Glutamatergic neuron (in vitro differentiated cells): ENCODE measurements at places on chromosomes 6 and 20. TPM values are rescaled to one million over a fixed set of nuclear protein-coding genes. Genes with fewer than 3 reads are reported as not detected.

The EPB41L1 gene
- 54.1 TPM for total RNA-seq

The PACRG gene
- not detected for total RNA-seq

- no peak overlapping the region for H3K4me3 ChIP-seq
- peaks cover 5% of the 10 kb centered on the region for H3K36me3 ChIP-seq
- DNase-seq, result no peak
These were observed 18.1 kb upstream of the ASCC3 start for GRCh38 chr6:100899202-100899601.

DNA sequence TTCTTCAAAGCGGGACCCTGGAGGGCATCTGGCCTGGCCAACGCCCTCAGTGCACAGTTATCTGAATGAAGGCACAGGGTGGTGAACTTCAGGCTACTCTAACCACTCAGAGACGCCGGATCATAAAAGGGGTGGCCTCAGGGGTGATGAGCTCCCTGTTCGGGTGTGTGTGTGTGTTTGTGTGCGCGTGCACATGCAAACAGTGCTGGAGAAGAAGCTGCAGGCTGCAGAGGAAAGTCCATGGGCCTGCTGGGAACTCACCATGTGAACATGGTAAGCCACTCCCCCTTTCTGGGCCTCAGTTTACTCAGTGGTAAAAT lies 42.0 kb downstream of the KIAA1755 start:
- DNase-seq, result no peak
- H3K4me3 ChIP-seq, result no peak overlapping the region
- H3K27ac ChIP-seq, result no peak overlapping the region

- no peak for DNase-seq
- H3K4me3 ChIP-seq, result no peak overlapping the region
- H3K27ac ChIP-seq, result no peak overlapping the region
- peaks cover 11% of the 10 kb centered on the region for H3K27me3 ChIP-seq
These were observed 4.5 kb downstream of the CCDC170 start for GRCh38 chr6:151498327-151498726.

DNA sequence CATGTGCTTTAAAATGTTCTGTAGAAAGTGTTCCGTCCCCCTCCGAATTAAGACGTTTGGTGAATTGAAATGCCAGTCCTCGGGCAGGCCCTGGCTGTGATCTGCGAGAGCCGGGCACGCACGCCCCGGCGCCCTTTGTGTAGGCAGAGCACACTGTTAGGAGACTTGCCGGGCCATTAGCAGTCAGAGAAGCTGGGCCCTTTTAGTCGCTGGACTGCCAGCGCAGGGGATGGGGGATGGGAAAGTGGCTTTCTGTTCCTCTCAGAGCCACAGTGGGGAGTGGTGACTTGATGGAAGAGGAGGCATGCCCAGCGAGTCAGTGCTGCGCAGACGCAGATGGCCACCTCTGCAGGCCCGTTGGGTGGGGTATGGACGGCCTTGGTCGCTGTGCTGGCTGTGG lies 2.2 kb downstream of the PPP1R3G start:
- H3K4me3 ChIP-seq, result no peak overlapping the region
- peaks cover 16% of the 10 kb centered on the region for H3K27me3 ChIP-seq
- H3K36me3 ChIP-seq, result no peaks in the 10 kb centered on the region
- no peak overlapping the region for H3K27ac ChIP-seq

DNA sequence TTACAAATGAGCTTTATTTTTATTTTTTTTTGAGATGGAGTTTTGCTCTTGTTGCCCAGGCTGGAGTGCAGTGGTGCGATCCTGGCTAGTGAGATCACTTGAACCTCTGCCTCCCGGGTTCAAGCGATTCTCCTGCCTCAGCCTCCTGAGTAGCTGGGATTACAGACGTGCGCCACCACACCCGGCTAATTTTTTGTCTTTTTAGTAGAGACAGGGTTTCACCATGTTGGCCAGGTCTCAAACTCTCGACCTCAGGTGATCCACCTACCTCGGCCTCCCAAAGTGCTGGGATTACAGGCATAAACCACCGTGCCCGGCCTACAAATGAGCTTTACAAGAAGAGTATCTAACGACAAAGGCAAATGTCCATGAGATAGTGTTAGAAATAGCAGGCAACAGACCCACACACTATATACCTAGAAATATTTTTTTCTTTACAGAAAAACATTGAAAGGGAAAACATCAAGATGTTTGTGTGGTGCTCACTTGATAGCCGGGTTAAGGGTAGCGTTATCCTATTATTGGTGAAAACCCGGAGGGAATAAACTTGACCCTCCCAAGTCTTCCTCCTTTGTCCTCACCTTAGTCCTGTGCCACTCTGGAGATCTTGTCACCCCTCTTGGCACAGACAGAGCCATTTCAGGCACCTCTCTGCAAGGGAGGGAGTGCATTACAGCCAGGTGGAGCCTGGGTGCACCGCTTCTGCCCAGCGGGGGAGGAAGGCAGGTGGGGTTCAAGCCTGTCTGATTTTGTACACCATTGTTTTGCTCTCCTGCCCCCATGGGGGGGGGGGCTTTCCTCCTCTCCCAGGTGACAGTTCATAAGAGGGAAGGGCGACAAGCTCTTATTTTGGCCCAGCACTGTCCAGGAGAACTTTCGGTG lies 21.0 kb upstream of the AVP start:
- H3K27me3 ChIP-seq, result no peaks in the 10 kb centered on the region
- no peak overlapping the region for H3K4me3 ChIP-seq
- no peaks in the 10 kb centered on the region for H3K36me3 ChIP-seq
- peaks cover 3% of the 10 kb centered on the region for H3K4me1 ChIP-seq

DNA sequence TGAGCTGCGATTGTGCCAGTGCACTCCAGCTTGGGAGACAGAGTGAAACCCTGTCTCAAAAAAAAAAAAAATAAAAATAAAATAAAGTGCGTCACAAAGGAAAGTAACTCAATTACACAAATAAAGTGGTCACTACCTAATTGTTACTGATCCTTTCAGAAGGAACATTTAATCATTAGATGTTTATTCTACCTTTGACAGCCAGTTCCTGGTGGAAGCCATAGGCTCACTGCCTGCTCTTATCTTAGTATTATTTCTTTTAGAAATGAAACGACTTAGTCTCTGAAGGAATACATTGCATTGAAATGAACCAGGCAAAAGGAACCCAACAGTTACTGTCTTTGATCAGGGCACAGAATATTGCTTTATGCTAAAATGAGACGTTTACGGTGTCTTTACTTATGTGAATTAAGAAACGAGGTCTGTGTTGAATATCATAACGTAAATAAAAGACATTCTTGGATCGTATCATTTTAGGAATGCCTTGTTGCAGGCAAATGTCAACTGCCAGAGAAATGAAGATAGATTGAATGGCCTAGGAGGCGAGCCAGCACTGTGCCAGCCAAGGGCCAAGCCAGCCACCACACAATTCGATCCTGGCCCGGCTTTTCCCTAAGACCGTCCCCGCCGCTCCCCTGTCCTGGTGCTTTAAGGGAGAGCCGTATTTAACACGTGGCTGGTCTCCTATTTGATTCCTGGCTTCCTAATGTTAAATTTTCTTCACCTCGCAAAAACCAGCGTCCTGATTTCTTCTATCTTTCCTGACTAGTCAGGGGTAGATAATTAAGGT lies 136.7 kb upstream of the GMDS start:
- H3K27me3 ChIP-seq, result no peaks in the 10 kb centered on the region
- H3K4me3 ChIP-seq, result no peak overlapping the region
- no peaks in the 10 kb centered on the region for H3K36me3 ChIP-seq
- no peaks in the 10 kb centered on the region for H3K4me1 ChIP-seq
- DNase-seq, result no peak
- H3K27ac ChIP-seq, result no peak overlapping the region

DNA sequence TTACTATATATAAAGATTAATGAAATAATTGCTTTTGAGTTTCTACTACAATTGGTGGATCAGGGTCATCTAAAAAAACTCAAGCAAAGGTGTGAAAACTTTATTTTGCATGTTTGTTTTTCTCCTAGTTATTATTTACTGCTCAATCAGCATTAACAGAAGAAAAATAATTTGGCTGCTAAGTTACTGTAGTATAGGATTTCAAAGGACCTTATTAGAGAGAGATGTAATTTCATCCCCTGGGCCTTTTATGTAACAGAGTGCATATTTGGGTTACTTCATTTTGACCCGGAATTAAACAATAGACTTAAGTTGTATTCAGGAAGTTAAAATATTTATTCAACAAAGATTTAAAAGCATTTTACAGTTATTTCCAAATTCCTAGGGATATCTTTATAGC lies 49.8 kb downstream of the EYA4 start:
- no peaks in the 10 kb centered on the region for H3K4me1 ChIP-seq
- no peak for DNase-seq
- no peak overlapping the region for H3K27ac ChIP-seq
- H3K36me3 ChIP-seq, result no peaks in the 10 kb centered on the region
- H3K4me3 ChIP-seq, result no peak overlapping the region

DNA sequence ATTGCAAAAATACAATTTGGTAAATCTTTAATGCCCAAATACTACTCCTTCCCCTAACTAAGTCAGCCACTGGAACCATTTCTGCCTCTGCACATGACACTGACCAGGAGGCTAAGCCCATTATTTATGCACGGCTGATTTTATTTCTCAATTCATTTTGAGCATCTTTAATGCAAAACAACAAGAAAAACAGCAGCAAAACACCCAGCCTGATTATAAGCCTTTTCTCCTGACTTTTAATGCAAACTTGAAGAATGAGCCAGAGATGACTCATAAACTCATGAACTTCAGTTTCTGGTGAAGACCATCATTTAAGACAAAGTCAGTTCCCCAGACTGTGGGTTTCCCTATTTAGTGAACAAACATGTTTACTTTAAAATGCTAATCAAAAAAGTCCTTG lies 51.6 kb downstream of the CYP24A1 start:
- H3K36me3 ChIP-seq, result no peaks in the 10 kb centered on the region
- H3K27ac ChIP-seq, result no peak overlapping the region
- peaks cover 7% of the 10 kb centered on the region for H3K4me1 ChIP-seq
- DNase-seq, result no peak
- no peaks in the 10 kb centered on the region for H3K27me3 ChIP-seq

DNA sequence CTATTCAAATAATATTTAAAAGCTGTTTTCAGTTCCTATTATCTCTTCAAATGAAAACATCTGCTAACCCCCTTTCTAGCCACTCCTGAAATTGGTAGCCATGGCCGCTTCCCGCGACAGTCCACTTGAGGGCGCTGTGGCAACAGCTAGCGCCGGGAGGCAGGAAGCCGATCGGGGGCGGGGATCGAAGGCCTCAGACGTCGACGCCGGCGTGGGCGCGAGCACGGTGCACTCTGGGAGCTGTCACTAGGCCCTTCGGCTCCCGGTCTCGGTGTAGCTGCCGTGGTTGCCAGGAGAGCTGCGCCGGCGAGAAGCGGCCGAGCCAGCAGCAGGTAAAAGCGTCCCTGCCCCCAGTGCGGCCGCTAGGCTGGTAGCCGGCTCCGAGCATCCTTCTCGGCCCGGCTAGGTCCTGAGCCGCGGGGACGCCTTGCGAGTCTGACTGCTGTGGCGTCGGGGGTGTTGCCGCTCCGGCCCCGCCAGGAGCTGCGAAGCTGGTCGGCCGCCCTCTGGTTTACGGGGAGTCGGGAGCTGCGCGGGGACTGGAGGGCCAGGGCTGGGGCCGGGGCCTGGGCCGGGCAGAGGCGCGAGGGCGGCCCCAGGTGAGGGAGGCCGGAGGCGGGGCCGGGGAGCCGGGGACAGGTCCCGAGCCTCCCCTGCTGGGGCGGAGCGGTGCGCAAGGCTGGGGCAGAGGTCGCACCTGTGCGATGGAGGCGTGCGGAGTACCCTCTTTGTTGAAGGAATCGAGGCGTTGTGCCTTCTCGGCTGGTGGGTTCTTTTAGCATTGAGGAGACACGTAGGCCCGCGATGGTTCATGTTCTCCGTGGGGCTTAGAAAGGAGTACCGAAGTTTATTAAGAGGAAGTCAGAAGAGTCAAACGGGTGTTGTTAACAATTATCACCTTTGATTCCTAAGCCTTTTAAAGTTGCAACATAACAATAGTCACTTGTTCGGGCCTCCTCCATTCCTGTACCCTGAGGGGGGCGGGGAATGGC lies at the start of gene DOP1A:
TSS of gene DOP1A (plus strand) at position 224 of the 992 bp plus-strand sequence. CDS start 29,307 bp downstream, outside the sequence.
- peak within 1 kb of the TSS; percentile 86 for H3K27ac ChIP-seq
- H3K4me1 ChIP-seq, result peaks cover 6% of the 10 kb centered on the region
- H3K27me3 ChIP-seq, result peaks cover 4% of the 10 kb centered on the region
- no peaks in the 10 kb centered on the region for H3K36me3 ChIP-seq
- DNase-seq, result peak; percentile 98

DNA sequence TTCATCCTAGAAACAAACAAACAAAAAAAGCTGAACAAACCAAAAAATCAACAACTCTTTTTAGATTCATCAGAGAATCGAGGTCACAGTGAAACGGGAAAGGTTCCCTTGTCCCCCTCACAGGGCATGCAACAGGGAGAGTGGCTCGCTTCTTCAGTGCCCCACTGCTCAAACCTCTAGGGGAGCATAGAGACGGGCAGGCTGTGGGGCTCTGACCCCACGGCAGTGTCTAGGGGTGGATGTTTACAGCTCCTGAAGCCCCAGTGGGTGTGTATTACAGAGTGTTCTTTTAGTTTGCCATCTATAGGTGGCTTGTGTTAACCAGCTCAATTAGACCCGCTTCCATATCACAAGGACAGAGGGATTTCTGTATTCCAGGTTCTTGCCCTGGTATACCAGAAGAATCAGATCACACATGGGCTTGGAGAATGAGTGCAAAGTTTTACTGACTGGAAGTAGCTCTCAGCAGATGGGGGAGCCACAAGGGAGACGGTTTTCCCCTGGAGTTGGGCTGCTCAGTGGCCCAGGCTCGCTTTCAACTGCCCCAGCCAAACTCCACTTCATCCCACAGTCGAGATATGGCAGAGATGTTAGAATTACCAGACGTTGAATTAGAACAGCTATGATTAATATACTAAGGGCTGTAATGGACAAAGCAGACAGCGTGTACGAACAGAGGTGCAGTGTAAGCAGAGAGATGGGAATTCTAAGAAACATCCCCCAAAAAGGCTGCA lies 192.6 kb upstream of the CST7 start:
- H3K36me3 ChIP-seq, result no peaks in the 10 kb centered on the region
- no peak overlapping the region for H3K27ac ChIP-seq
- no peak for DNase-seq
- H3K4me3 ChIP-seq, result no peak overlapping the region
- H3K27me3 ChIP-seq, result no peaks in the 10 kb centered on the region
- H3K4me1 ChIP-seq, result no peaks in the 10 kb centered on the region

DNA sequence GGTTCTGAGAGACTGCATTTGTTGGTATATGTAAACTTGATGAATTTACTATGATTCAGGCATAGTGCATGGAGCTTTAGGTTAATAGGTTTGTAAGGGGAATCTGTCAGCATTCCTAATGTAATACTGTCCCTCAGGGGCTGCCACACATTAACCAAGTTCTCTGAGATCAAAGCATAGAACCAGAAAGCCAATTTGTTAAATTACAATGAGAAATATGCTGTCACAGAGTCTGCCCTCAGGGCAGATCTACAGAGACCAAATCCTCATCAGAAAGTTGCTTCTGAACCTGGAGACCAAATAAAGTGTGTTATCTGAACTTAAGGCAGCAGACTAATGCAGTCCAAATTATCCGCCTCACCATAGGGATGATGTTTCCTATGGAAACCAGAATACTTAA lies 250.8 kb upstream of the HTR1E start:
- H3K36me3 ChIP-seq, result no peaks in the 10 kb centered on the region
- DNase-seq, result no peak
- no peak overlapping the region for H3K4me3 ChIP-seq
- no peaks in the 10 kb centered on the region for H3K4me1 ChIP-seq
- no peak overlapping the region for H3K27ac ChIP-seq
